ENCODE measurements at places on chromosomes 12 and 14.

DNA sequence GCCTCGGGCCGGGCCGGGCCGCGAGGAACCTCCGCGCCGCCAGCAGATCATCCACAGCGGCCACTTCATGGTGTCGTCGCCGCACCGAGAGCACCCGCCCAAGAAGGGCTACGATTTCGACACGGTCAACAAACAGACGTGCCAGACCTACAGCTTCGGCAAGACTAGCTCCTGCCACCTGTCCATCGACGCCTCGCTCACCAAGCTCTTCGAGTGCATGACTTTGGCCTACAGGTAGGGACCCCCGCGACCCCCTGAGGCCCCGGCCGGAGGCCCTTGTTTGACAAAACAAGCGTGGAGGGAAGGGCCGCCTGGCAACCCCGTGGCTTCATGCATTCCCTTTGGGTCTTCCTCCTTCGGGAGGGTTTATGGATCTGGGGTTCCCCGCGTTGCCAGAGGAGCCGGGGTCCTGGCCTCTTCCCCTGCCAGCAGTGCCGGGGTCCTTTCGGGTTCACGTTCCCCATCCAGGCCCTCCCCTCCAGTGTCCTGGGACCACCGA is 526 bp downstream of the MLXIP start:
- DNase-seq = no peak

- DNase-seq = no peak
Observed at GRCh38 chr12:79357048-79357447, 333.7 kb downstream of the PAWR start.

GRCh38 chr14:68664225-68664681 is 128.6 kb downstream of the ZFP36L1 start:
- no peak for DNase-seq

DNA sequence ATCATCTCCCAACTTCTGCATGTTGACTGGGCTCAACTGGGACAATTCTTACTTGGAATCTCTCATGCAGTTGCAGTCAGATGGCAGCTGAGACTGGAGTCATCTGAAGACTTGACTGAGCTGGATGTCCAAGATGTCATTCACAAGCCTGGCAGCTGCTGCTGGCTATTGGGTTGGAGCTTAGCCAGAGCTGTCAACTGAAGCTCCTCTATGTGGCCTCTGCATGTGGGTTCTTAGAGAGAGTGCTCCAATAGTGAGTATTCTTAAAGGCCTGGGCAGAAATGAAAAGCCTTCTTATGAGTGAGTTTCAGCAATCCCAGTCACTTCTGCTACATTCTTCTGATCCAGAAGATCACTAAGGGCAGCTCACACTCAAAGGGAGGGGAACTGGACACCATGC is 440.9 kb downstream of the LRIG3 start:
- DNase-seq = no peak

DNA sequence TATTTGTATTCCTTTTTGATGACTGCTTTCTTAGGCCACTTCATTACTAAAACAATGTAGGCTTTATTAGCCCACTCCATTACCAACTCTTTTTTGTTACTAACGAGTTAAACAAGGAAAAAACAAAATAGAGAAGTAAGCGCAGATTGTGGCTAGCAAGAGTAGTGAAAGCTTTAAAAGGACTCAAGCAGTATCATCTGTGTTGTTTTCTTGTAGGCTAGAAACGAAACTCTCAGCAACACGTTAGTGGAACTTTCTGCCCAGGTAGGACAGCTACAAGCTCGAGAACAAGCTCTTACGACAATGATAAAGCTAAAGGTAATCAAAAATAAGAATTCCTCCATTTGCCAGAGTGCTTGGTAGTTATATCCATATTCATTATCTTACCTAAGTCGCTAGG is 11.1 kb downstream of the CCDC62 start:
- DNase-seq = no peak

GRCh38 chr14:99348816-99349614 is 77.0 kb upstream of the BCL11B start:
- DNase-seq = no peak
